Stimulated activated CD8-positive, alpha-beta memory T cell treated with anti-CD3 and anti-CD28 coated beads, Interleukin-4, amount 100 ng/mL, for 48 hours (primary cell): ENCODE measurements at places on chromosomes 2 and 18.
A peak's percentile ranks its signal among the peaks of the same experiment; 100 is the strongest.

DNA sequence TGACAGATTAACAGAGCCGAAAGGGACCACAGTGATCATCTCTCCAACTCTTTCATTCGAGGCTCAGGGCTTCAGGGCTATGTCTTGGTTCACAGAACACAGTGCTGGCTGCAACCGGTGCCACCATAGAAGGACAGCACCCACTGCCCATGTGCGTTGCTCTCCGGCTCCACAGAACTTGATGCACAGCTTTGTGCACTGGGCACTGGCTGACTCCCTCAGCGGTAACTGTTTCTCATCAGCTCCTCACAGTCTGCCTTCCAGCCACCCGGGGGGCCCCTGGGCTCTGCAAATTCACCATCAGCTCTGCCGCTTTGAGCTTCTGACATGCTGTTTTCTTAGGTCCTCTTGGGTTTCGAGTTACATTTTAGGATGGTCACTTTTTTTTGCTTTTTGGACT is 124.3 kb upstream of the RAB12 start:
- DNase-seq = no peak

GRCh38 chr2:182779323-182779722 is 63.3 kb downstream of the DNAJC10 start:
- DNase-seq = no peak

- peak; percentile 71 for DNase-seq
Measured at GRCh38 chr2:179422037-179422643, 157.5 kb upstream of the SESTD1 start.

GRCh38 chr2:85875350-85876050 is 13.3 kb downstream of the ST3GAL5 start:
- DNase-seq = no peak

DNA sequence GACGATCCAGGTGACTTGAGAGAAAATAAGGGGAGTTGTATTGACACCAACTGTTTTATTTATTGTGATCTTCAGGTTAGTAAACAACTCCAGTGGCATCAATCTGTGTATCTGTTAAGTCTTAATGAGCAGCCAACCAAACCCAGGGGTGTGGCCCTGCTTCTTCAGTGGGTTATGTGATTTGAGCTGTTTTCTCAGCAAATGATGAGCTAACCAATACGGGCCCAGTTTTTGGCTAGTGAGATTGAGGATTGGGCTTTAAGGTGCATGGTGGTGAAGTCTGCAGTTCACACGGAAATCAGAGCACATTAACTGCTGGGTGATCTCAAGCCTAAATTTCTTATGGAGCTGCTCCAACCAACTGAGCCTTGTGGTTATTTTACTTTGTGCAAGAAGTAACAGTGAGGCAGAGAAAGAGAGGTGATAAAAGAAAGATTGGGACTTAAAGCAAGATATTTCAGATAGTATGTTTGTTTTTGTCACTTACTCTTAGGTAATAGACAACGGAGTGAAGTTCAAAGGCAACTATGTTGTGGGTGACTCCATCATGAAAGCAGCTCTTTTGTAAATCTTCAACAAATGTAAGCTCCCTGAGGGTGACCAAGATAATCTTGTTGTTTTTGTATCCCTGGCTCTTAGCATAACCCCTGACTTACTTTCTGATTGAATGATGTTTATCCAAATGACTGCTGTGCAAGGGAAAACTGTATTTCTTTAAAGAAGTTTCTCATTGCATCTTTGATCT is 2.4 kb downstream of the MTCL1 start:
- DNase-seq = no peak

- no peak for DNase-seq
Measured at GRCh38 chr2:54471221-54471711, 15.1 kb downstream of the SPTBN1 start.

GRCh38 chr2:2582998-2583545 is 252.0 kb upstream of the MYT1L start:
- DNase-seq = peak; percentile 16
